ENCODE measurements at places on chromosomes 16 and 17. TPM values are rescaled to one million over a fixed set of nuclear protein-coding genes. Genes with fewer than 3 reads are reported as not detected.
A peak's percentile ranks its signal among the peaks of the same experiment; 100 is the strongest.

DNA sequence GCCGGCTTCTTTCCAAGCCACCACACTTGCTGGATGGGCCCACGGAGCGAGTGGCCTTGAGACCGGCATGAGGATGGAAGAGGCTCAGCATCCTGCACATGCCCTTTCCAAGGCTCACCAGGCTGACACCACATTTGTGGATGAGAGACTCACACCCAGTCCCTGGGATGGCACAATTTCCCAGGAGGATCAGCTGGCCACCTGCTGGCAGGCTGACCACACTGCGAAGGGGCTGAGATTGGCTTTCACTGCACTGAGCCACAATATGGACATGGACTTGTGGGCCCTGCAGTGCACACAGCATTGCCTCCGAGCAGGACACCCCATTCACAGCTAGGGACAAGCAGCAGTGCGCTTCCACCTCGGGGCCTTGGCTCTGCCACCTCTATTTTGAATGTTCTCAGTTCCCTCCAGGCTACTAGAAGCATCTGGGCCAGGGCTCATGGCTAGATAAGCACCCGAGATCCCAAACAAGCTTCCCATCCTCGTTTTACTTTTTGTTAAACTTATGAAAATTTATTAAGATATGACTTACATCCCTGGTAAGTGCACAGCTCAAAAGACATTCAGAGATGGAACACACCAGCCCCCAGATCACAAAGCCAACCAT lies 25.3 kb upstream of the KSR1 start:
- DNase-seq: peak; percentile 40

GRCh38 chr17:752002-752619 lies at the start of gene GEMIN4:
Gene GEMIN4 (minus strand): TSS chr17:752264. CDS start chr17:752142, 122 bp downstream.
- peak; percentile 84 for DNase-seq

- no peak for DNase-seq
Observed at GRCh38 chr17:70119983-70120382, 45.0 kb downstream of the KCNJ16 start.

DNA sequence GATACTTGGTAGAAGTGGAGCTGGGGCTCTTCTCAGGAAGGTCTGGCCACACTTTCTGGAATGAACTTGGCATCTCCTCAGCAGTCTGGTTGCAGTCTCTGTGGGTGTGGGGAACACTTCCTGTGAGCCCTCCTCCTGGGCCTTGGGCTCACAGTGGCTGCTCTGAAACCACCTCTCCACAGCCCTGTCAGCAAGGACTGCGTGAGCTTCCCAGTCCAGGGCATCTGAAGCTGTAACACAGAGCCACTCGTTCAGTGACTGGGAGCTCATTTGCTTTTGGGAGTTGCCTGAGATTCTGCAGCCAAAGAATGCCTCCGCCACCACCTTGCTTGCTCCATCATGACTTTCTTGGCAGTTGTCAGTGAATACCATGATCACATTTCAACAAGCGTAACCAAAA lies 60.0 kb downstream of the CLEC16A start:
- no peak for DNase-seq

DNA sequence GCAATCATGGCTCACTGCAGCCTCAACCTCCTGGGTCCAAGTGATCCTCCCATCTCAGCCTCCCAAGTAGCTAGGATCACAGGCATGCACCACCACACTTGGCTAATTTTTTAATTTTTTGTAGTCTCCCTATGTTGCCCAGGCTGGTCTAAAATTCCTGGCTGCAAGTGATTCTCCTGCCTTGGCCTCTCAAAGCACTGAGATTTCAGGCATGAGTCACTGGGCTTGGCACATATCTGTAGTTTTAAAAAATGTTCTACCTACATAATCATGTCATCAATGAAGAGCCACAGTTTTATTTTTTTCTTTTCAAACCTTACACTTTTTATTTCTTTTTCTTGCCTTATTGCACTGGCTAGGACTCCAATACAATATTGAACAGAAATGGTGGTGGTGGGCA lies 33.1 kb upstream of the COL1A1 start:
- no peak for DNase-seq

- DNase-seq: no peak
Observed at GRCh38 chr17:70563281-70563820, 394.0 kb downstream of the KCNJ2 start.

- no peak for DNase-seq
Observed at GRCh38 chr16:5580296-5580695, 482.7 kb upstream of the EEF2KMT start.

- DNase-seq: no peak
Observed at GRCh38 chr16:79965718-79966117, 365.2 kb upstream of the MAF start.

- DNase-seq: no peak
Observed at GRCh38 chr16:55665511-55665910, 9.7 kb downstream of the SLC6A2 start.

DNA sequence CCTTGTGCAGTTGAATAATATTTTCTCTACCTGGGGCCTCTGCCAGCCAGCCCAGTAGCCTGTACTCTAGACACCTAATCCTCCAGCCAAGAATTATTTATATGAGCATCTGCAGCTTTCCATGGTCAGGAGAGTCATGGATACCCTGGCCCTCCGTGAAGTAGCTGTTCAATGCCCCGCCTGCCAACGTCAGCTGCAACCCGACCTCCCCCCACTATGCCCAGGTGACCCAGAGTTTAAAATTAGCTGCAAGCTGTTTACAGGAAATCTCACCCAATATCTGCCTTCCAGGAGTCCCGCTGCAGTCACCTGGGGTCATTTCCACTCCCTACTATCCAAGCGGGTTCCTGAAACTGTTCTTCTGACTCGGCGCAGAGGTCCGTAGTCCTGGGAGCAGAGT lies 12.3 kb downstream of the SDR42E2 start:
- DNase-seq: no peak

GRCh38 chr16:78892951-78893733 lies 707.4 kb downstream of the MAF start:
- no peak for DNase-seq

DNA sequence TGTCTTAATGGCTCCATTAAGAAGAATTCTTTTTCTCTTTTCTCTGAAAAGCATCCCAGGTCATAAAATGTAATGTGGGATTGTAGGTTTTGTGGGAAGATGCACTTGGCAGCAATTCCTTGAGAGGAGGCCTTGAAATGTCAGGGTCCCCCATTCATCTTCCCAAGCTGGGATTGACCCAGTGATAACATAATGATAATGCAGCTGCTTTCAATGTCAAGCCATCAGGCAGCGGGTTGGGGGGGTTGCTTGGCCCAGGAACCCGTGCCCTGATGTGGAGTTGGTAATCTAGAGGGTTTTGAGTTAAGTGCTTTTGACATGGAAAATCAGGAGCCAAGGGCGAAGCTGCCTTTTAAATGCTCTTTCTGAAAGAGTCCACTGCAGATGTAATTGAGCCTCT lies 484.0 kb downstream of the WWOX start:
- no peak for DNase-seq

GRCh38 chr16:27618606-27619327 lies 68.8 kb downstream of the KATNIP start:
- DNase-seq: no peak

- no peak for DNase-seq
Observed at GRCh38 chr17:48878920-48879898, 13.4 kb upstream of the ATP5MC1 start.

DNA sequence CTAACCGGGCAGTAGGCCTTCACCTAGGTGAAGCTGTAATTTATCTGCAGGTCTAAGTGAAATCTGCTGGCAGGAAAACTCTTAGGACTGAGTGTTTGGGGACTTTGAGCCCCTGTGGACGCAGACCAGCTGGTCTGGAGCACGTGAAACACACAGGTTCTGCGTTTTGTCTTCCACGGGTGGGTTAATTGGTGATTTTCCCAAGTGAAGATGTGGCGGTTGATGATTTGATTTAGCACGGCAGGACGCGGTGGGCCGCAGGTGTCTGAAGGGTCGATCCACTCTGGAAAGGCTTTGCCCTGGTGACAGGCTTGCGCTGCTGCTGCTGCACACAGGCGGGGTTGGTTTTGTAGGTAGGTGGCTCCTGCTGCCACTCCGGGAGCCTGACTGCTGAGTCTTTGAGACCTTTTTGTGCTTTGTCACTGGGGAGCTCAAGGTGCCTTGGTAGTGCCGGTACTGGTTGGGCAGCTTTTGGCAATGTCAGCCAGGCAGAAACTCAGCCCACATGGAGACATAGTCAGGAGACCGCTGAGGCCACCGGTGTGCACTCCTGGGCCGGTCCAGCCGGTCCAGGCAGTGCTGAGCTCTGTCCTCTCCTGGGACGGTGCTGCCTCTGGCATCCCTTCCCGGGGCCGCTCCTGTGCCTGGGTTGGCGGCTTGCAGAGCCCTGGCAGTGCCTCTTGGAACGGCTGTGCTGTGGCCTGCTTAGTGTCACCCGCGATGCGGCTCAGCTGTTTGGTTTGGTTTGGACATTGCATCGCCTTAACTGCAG lies 2.3 kb downstream of the BAIAP2 start:
- DNase-seq: no peak

DNA sequence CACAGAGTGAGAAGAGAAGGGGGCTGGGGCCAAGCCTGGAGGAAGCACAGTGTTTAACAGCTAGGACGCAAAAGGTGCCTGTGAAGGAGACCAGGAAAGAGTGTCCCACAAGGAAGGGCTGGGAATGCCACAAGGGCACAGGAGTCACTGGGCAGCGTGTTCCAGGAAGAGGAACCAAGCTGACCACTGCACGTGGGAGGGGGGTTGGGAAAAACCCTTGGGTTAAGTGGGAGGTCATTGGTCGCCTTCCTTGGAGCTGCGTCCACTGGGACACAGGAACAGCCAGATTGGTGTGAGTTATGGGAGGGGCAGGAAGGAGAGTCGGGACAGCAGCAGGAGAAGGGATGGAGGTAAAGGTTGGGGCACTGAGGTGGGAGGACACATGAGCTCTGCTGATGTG lies 12.9 kb downstream of the TTYH2 start:
- DNase-seq: no peak

DNA sequence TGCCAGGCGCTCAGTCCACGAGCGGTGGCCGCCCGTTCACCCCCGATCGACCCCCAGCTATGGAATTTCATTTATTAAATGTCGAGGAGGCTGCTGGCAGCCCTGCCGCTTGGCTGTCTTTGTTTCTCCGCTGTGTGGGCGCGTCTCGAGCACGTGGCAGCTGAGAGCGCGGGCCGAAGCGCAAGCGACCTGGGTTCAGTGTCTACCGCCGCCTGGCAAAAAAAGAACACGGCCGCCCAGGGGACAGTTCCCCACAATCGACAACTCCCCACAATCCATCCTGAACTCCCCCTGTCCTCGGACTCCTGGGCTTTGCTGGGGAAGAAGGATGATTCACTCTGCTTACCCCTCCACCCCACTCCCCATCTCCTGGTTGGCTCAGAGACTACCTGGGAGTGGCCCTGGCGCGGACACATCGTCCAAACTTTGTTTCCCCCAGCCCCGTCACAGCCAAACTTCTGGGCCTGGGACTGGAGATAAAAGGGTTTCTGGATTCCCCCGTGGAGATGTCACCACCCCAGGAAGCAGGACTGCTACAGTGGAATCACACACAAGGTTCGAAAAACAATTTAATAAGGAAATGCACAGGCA lies 1.7 kb upstream of the ANKRD13B start:
- peak; percentile 56 for DNase-seq

GRCh38 chr17:2485543-2485942 lies 26.1 kb downstream of the METTL16 start:
- no peak for DNase-seq

- DNase-seq: no peak
Observed at GRCh38 chr16:59060207-59060606, 326.1 kb upstream of the GOT2 start.

- no peak for DNase-seq
Observed at GRCh38 chr16:47254756-47255155, 111.0 kb upstream of the NETO2 start.

DNA sequence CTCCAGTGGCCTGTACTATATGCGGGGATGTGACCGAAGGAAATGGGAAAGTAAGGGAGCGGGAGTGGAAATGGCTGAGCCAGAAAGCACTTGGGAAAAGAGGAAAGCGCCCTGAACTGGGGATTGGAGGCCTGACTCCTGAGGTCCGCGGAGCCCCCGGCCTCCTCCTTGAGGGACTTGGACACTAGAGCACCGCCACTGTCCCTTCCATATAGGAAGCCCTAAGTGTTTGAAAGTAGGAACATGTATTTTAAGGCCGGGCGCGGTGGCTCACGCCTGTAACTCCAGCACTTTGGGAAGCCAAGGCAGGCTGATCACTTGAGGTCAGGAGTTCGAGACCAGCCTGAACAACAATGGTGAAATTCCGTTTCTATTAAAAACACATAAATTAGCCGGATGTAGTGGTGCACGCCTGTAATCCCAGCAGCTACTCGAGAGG lies 530 bp upstream of the ZDHHC7 start:
- DNase-seq: no peak

GRCh38 chr16:66902648-66903543 lies 15.8 kb downstream of the CDH16 start:
- DNase-seq: no peak

DNA sequence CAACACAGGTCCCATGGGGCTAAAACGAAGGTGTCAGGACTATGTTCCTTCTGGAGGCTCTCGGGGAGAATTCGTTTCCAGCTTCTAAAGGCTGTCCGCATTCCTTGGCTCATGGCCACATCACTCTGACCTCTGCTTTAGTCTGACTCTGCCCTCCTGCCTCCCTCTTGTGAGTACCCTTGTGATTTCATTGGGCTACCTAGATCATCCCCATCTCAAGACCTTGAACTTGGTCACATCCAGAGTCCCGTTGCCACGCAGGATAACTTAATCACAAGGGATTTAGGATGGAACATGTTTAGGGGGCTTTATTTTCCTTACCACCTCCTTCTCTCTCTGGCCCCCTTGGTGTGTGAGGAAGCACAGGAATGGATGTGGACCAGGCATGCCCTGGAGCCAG lies 160.9 kb upstream of the PLCG2 start:
- DNase-seq: no peak

GRCh38 chr16:27152121-27152520 lies 51.2 kb upstream of the KDM8 start:
- no peak for DNase-seq

DNA sequence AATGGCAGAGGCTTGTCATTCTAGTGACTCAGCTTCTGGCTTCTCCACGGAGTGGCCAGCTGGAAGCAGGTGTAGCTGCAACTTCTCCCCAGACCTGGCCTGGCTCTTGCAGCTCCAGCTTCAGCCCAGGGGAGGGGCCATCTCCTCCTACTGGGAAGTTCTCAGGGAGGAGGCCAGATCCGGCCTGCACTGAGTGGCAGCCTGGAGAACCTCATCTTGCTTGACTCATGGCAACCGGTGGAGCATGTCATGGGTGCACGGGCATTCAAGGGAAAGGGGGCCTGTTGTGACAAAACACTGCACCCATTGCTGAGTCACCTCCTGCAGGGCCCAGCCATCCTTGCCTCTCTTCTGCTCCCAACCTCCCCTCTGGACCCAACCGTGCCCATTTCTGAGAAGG lies 273.9 kb upstream of the MAF start:
- no peak for DNase-seq

GRCh38 chr16:79938575-79938974 lies 338.0 kb upstream of the MAF start:
- DNase-seq: no peak

CACNG3 gene
- total RNA-seq: not detected

GDPD1 gene
- total RNA-seq: 3.9 TPM

BRIP1 gene
- 3.3 TPM for total RNA-seq

INPP5K gene
- total RNA-seq: 40.4 TPM

C16orf54 gene
- total RNA-seq: 3.2 TPM

RHBDL3 gene
- total RNA-seq: 0.73 TPM

TGFB1I1 gene
- 42.8 TPM for total RNA-seq

TEX19 gene
- total RNA-seq: not detected

SMIM36 gene
- total RNA-seq: not detected

CHST4 gene
- not detected for total RNA-seq

ODAD4 gene
- total RNA-seq: 0.20 TPM

GDPD3 gene
- 88.7 TPM for total RNA-seq

TLCD1 gene
- 7.1 TPM for total RNA-seq

All from left colon (tissue), 2 donors.